LHCN-M2 (cell line): ENCODE measurements at places on chromosomes 4 and X. TPM values are rescaled to one million over a fixed set of nuclear protein-coding genes. Genes with fewer than 3 reads are reported as not detected.

TACR3 gene
- total RNA-seq = 0.06 and 0.17 TPM in 2 replicates

UPF3B gene
- total RNA-seq = 2.4 and 3.7 TPM in 2 replicates

ZAR1 gene
- not detected in 2 replicates for total RNA-seq

PAGE5 gene
- total RNA-seq = not detected in 2 replicates

DNA sequence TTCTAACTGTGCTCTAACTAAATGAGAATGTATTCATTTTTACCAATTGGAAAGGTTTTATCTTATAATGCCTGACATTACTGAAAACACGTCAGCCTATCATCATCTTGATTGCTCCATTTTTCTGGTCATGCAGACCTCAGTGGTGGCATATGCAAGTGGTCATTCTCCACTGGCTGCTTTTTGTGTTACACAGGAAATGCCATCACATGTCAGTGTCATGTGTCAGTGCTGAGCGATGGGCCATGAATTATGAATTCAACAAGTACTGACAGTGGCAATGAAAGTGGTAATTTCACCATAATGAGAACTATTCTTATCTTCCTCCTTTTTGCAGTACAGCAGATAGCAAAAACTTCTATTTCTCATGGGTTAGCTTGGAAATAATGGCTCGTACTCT, 190.5 kb downstream of the PACRGL start:
- no peak for DNase-seq

DNA sequence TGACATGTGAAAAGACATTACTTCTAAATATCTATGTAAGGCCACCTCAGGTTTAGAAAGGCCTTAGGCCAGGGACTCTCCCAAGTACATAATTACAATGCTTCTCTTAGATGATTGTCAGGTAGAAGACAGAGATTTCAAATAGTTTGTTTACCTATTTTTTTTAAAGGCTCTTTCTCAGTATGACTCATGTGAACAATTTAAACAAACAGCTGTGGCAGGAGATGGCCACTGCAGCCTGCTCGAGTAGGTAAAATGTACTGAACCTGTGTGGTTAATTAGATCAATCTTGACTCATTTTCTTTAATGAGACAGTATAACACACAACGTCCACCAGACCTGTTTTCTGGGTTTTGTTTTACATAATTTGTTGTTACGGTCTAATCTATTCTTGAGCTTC, 50.2 kb downstream of the LEF1 start:
- peak; percentile 7 for DNase-seq

GRCh38 chrX:154050113-154050495, 30.4 kb upstream of the IRAK1 start:
- no peak for DNase-seq

DNA sequence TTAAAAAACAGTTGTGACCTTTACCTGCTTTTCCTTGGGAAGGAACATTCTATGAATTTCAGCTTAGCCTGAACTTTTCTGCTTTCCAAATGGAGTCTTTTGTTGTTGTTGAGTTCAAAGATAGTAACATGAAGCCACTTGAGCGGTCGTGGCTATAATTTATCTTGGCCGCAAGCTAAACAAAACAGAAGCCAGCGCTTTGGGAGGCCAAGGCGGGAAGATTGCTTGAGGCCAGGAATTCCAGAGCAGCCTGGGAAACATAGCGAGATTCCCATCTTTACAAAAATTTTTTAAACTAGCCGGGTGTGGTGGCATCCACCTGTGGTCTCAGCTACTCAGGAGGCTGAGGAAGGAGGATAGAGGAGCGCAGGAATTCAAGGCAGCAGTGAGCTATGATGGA, 29.9 kb downstream of the TKTL1 start:
- DNase-seq = no peak

DNA sequence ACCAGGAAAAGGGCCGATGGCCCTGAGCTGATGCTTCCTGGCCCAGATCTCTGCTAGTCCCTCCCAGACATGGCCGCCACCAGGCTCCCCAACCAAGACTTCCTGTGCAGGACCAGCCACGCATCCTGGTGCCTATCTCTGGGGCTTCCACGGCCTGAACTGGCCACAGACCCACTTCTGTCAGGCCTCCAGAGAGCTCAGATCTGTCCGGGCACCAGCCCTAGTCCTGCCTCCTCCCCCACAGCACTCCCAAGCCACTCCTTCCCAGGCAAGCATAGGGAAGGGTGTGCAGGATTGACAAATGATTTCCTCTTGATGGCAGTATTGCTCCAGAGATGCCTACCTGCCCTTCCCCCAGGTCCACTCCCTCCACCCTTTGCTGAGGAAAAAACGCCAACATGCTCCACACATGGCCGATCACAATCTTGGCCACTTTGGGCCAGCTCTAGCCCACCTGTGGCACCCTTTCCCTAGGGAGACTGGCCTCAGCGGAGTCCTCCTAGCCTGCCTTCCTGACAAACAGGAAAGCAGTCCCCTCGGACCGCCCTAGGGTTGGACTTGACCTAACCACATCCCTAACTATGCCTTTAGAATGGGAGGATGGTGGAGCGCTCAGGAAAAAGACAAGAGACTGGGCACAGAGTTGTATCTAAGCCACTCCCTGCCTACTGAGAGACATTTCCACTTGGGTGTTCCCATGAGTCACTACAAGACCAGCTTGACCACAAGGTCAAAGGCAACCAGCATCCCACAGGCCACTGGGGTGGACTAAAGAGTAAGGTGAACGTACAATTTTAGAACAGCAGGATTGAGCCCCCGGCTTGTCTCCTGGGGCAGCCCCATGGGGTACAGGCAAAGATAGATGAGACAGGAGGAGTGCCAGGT, 277.5 kb upstream of the AGTR2 start:
- DNase-seq = peak; percentile 42

DNA sequence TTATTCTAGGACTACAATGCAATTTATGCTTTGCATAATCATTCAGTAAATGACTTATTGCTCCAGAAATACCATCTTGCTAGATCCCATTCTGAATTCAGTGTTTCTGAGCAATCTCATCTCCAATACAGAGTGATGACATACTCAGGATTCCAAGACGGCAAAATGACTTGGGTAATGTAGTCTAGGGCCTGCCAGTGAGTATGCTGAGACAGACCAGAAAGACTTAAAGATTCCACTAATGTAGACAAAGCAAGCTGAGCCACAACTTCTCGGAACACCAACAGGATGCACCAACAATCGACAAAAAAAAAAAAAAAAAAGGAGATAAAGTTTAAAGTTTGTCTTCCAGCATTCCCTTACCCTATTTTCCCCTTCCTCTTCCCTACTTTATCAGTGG, 919 bp upstream of the SEC24B start:
- peak; percentile 47 for DNase-seq
